WTC11 (cell line): ENCODE measurements at places on chromosomes 16 and 17. TPM values are rescaled to one million over a fixed set of nuclear protein-coding genes. Genes with fewer than 3 reads are reported as not detected.
A peak's percentile ranks its signal among the peaks of the same experiment; 100 is the strongest.

DNA sequence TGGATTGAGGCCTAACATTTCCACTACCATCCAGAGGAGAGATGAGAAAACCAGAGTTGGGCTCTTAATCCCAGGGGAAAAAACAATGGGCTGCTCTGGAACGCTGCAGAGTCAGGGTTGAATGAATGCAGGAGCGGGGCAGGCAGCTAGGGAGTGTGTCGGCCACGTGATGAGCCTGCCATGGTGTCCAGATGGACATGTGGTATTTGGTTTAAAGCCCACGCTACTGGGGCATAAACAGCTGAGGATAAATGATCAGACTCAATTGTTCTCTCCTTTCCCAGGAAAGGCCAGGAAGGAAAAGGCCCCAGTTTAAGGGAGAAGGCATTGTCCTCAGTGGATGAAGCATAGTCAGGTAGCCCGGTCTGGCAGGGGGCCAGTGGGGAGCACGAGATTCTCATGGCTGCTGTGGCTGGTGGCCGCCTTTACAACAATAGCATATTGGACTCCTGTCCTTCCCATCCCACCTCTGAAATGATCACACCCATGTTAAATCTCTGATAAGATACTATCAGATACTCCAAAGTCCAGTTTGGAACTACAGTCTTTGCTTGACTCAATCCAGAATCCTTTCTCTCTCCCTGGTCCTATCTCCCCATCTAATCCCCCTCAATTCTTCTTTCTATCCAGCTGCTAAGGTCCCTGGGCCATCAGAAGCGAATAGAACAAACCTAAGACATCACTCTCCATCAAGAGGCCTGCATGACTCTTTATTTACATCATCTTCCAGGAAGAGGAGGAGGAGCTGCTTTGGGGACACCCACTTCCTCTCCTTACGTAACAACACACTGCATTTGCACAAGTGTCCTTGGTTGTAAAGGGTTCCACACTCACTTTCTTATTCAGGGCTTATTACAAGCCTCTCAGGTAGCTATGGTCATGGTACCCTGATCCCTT is 20.4 kb downstream of the CA4 start:
- H3K27ac ChIP-seq, result no peak overlapping the region
- no peak for DNase-seq
- H3K4me3 ChIP-seq, result no peak overlapping the region
- peaks cover 20% of the 10 kb centered on the region for H3K4me1 ChIP-seq
- no peaks in the 10 kb centered on the region for H3K36me3 ChIP-seq
- no peaks in the 10 kb centered on the region for H3K27me3 ChIP-seq

- DNase-seq, result no peak
- H3K4me1 ChIP-seq, result no peaks in the 10 kb centered on the region
- no peak overlapping the region for H3K4me3 ChIP-seq
- no peaks in the 10 kb centered on the region for H3K27me3 ChIP-seq
Measured at GRCh38 chr17:75683583-75683982, 16.4 kb downstream of the SAP30BP start.

DNA sequence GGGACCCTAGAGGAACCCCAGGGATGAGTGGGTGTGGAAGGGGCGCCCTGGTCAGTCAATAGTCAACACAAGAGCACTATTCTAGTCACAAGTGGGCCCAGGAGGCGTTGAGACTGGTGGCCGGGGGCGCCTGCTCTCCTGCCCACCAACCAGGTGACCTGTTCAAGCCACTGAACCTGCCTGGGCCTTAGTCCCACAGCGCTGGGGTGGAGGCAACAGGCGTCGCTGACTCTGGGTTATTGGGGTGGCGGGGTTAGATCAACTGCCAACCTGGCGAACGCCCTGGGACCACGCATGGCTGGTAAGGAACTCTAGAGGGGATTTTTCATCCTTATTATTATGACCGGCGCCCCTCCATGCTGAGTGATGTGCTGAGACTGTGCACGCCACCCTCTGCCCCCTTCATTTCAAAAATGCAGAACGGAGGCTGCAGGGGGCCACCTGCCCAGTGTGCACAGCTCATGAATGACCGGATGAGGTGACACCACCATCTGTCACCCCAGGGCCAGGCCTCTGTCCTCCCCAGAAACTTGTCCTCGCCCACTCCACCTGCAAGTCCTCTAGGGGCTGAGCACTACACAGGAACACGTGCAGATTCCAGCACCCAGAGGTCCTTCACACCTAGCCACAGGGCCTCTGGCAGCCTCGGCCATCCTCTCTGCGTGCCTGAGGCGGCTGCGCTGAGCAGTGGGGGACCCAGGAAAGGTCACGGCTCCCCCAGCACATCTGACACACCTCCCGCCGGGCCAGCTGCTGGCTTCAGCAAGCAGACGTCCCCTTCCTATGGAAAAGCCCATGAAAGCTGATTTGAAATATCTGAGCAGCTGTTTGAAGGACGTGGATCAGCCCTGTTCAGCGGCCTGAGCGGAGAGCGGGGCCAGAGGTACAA is 51.6 kb upstream of the DNAH17 start:
- H3K36me3 ChIP-seq, result no peaks in the 10 kb centered on the region
- H3K27me3 ChIP-seq, result no peaks in the 10 kb centered on the region
- no peak overlapping the region for H3K4me3 ChIP-seq
- no peak for DNase-seq

- H3K4me1 ChIP-seq, result peaks cover 57% of the 10 kb centered on the region
- H3K27ac ChIP-seq, result peak overlapping the region; percentile 50
- no peak overlapping the region for H3K4me3 ChIP-seq
- no peaks in the 10 kb centered on the region for H3K27me3 ChIP-seq
Measured at GRCh38 chr17:20213449-20213848, 204.3 kb downstream of the SPECC1 start.

RUNDC3A gene
- 5.1 to 6.5 TPM (median 5.2 TPM) in 3 replicates for total RNA-seq

THRA gene
- total RNA-seq, result 11.9 to 15.9 TPM (median 12.0 TPM) in 3 replicates

SRL gene
- 0.11 TPM in 1 of 3 replicates, not detected in the others for total RNA-seq
